Activated CD8-positive, alpha-beta memory T cell treated with anti-CD3 and anti-CD28 coated beads, Interleukin-2, amount 10 ng/mL, durations not matched to agents 7 days and 5 days (primary cell): ENCODE measurements at places on chromosomes 16 and 17.

- peak; percentile 82 for DNase-seq
Observed at GRCh38 chr17:76681222-76682137, 29.3 kb downstream of the MXRA7 start.

DNA sequence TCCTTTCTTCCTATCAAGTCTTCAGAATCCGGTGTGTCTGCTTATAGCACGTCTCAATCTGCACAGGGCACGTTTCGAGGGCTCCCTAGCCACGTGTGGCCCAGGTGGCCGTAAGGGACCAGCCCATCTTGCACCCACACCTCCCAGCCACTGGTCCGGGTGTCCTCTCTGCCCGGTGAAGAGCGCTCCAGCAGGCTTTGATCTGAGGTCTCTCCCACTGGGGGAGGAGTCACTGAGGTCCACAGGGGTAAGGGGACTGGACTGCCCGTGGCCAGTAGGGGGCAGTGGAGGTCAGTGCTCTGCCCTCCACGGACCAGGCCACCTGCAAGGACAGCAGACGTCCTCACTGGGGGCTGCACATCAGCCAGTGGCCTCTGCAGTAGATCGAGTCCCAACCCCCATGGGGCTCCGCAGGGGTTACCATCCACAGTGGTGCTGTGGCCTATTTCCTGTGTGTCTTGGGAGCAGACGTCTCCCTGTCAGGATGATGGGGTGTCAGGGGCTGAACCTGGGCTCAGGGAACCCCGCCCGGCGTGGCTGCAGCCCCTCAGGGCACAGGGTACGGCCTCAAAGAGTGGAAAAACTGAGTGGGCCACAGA is 204.1 kb upstream of the CIBAR2 start:
- peak; percentile 63 for DNase-seq

DNA sequence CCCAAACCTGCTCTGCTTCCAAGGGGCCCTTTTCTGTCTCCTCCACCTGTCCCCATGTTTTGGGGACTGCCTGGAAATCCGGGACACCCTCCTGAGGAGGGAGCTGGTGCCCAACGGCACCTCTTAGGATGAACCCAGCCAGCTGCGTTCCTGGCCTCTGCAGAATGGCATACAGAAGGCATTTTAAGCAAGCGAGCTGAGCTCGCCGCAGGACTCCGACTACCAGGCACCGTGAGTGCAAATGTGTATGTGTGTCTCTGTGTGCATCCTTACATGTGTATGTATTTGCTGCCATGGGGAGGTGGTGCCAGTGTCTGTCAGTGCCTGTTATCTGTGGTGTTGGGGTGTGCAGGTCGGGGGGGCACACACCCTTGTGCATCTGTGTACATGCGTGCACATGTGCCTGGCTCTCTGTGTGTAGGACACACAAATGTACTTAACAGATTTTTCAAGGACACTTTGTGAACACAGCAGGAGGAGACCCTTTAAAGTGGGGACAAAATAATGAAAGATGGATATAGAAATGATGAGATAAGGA is 39.3 kb downstream of the ABAT start:
- DNase-seq = no peak

DNA sequence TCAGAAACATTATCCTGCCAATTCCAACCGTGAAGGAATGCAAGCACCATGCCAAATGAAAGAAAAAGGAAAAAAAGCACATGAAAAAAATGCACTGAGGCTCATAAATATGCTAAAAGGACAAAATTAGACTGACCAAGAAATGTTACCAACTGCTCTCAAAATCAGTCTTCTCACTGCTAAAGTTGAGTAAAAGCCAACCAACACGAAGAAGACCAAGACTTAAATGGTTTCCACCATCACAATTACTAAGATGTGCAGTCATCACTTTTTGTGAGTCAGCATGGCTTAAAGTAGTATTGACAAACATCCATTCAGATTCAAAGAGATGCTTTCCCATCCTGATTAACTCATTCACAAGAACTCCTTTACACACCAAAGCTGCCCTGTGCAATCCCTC is 16.4 kb downstream of the CDYL2 start:
- DNase-seq = no peak

GRCh38 chr16:57562669-57563486 is 20.4 kb downstream of the ADGRG5 start:
- no peak for DNase-seq

DNA sequence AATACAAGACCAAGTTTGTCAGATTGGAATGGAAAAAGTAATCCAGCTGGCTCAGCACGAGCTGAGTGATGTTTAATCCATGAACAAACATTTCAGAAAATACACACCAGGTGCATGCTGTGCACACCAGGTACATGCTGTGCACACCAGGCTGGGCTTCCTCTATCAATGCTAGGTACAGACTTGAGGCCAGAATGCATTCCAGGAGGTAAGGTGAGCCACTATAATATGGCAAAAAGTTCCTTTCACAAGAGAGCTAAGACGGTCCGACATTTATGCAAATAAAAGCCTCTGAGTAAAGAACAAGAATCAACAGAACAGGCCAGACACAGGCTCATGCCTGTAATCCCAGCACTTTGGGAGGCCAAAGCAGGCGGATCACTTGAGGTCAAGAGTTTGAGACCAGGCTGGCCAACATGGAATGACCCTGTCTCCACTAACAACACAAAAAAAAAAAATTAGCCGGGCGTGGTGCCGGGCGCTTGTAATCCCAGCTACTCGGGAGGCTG is 128.2 kb downstream of the ZNF778 start:
- DNase-seq = no peak

GRCh38 chr17:32903774-32904673 is 23.9 kb upstream of the TMEM98 start:
- peak; percentile 64 for DNase-seq

DNA sequence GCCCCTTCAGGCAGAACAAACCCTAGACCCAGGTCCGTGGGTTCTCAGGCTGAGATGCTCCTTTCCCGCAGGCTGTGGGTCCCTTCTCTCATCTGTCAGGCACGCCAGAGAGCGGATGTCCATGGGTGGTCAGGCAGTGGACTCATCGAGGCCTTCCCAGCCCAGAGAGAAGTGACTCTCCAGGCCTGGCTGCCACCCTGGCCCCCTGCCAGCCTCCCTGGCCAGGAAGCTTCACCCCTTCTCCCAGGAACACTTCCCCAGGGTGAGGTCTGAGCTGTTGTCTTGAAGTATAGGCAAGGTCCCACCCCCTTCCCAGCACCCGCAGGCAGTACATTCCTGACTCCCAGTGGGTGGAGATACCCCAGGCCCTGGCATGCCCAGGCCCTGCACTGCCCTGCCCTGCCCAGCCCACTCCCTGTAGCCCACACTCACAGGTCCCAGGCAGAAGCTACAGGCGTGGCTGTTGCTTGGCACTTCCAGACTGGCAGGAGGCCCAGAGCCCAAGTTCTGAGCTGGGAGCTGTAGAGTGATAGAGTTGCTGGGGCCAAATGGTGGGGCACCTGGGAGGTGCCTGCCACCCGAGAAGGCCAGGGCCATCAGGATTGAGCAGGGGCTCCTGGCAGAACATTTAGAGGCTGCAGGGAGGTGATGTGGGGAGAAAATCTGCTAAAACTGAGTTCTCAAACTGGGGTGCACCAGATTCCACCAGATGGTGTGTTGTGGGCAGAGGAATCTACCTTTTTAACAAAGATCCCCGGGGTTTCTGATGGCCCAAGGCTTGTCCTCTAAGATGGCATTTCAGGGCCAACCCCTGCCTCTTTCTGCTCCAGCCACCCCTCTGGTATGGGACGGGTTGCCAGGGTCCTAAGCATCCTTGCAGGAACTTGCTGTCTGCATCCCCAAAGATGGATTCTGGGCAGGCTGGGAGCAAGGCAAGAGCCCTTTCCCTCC is 6.7 kb downstream of the ITGA3 start:
- DNase-seq = no peak

DNA sequence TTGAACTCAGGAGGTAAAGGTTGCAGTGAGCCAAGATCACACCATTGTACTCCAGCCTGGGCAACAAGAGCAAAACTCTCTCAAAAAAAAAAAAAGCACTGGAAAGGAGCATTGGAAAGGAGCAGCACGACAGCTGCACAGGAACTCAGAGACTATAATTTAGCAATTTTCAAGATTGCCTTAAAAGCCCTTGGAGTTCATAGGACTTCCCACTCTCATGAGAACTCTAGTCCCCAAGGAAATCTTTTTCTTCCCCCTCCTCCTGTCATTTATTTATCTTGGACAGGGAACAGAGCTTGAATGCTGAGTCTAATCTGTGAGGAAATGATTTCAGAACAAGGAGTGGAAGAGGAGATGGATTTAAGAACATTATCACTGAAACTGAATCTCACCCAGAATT is 69.0 kb downstream of the PLXDC1 start:
- DNase-seq = no peak

DNA sequence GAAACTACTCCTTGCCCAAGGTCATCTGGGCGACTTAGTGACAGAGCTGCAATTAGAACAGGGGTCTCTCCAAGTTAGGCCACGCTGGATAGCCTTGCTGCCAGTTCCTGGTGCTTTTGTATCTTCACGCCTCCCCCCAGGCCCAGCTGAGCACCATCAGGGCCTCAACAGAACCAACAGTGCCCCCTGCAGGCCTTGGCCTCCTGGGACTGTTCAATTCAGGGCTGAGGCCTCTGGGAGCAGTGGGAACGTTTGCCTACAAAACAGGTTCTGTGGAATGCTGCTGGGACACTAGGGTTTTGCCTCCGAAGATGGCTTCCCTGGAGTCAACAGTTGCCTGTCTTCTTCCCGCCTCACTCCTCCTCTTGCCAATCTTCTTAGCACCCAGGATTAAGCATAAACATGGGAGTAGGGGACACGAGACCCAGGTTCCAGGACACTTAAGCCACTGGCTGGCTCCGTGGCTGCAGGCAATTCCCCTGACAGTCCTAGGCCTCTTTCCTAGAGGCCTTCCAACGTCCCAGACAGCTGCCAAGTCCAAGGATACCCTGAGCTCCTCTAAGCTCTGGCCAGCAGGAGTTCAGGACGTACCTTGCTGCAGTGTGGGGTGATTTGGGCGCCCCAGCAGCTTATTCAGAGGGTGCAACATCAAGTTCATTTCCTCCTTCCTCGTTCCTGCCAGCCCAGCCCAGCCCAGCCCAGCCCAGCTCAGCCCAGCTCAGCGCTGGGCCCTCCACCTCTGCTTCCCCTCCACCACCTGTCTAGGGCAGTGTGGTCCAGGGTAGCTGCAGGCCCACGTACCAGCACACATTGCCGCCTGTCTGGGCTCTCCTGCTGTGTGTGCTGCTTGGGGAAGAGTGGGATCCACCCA is 246.6 kb upstream of the RPL38 start:
- DNase-seq = peak; percentile 46

DNA sequence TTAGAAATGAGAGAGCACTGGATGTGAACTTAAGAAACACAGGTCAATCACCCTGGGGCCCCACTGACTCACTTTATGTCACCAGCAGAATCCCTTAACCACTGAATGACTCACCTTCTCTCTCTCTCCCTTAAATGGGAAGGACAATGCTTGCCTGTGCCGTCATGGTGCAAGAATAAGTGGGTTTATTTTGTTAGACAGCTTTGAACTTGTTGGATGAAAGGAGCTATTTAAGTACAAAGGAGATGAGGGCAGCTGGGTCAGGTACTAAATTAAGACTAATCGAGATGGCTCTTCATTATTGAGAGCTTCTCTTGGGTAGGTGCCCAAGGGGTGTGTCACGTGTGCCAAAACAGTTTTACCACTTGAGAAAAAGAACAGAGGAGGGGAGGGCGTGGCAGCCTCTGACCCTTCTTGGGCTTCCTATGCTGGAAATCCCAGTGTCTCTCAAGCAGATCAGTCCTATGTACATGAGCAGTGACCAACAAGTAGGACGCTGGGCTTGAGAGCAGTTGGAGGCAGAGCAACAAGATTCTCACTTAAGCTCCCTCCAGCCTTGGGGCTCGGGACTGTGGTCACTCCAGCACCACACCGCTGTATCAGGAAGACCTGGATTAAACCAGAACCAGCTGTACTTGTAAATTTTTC is 6.7 kb upstream of the KRT31 start:
- DNase-seq = peak; percentile 62

GRCh38 chr17:63153488-63153887 is 187.5 kb downstream of the TANC2 start:
- DNase-seq = no peak
